ENCODE measurements at places on chromosomes 7 and 10. TPM values are rescaled to one million over a fixed set of nuclear protein-coding genes. Genes with fewer than 3 reads are reported as not detected.

DNA sequence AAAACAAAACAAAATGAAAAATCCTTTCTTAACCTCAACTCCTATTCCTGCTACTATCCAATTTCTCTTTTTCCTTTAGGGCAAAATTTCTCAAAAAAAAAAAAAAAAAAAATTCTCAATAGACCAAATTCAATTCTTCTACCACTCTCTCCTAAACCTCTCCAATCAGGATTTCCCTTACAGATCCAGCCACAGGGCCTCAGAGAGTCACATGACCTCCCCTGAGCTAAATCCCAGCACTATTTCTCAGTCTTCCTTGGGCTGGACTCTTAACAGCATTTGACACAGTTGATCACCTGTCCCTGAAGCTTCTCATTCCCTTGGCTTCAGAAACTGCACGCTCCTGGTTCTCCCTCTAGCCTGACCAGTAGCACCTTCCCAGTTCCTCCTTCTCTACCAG lies 4.9 kb downstream of the ZNF12 start:
- no peaks in the 10 kb centered on the region for H3K27me3 ChIP-seq
- peaks cover 23% of the 10 kb centered on the region for H3K36me3 ChIP-seq
- H3K4me3 ChIP-seq: no peak overlapping the region
- H3K27ac ChIP-seq: no peak overlapping the region
- peaks cover 5% of the 10 kb centered on the region for H3K4me1 ChIP-seq

GRCh38 chr10:8095959-8096358 lies 41.5 kb downstream of the GATA3 start:
- H3K4me1 ChIP-seq: no peaks in the 10 kb centered on the region
- no peak overlapping the region for H3K27ac ChIP-seq
- no peaks in the 10 kb centered on the region for H3K36me3 ChIP-seq

GRCh38 chr10:43199088-43199683 lies 60.9 kb downstream of the CSGALNACT2 start:
- H3K27me3 ChIP-seq: no peaks in the 10 kb centered on the region
- no peaks in the 10 kb centered on the region for H3K4me1 ChIP-seq
- no peak overlapping the region for H3K27ac ChIP-seq
- H3K4me3 ChIP-seq: no peak overlapping the region
- H3K36me3 ChIP-seq: no peaks in the 10 kb centered on the region

DNA sequence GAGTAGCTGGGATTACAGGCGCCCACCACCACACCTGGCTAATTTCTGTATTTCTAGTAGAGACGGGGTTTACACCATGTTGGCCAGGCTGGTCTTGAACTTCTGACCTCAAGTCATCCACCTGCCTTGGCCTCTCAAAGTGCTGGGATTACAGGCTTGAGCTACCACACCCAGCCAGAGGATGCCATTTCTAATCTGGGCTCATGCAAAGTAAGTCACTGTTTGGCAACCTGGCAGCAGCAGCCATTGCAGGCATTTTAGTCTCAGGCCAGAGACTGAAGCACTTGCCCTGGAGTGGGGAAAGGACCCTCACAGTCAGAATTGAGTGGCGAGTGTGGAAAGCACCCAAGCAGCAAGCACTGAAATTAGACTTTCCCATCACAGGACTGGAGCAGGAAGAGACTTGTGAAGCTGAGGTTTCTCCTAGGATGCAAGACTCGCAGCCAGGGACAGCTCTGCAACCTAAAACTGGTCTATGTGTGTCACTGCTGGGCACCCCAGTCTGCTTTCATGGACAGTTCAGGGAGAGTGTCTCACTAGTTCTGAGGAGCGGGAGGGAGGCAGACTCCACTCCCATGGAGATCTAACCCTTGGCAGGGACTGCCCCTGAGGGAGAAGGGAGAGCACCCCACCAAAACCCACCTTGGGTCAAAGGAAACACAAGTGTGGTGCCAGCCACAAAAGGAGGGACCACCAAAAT lies 27.6 kb downstream of the SNX13 start:
- H3K27ac ChIP-seq: no peak overlapping the region
- no peak overlapping the region for H3K4me3 ChIP-seq
- no peak for DNase-seq
- H3K27me3 ChIP-seq: no peaks in the 10 kb centered on the region
- no peaks in the 10 kb centered on the region for H3K36me3 ChIP-seq
- no peaks in the 10 kb centered on the region for H3K4me1 ChIP-seq

DNA sequence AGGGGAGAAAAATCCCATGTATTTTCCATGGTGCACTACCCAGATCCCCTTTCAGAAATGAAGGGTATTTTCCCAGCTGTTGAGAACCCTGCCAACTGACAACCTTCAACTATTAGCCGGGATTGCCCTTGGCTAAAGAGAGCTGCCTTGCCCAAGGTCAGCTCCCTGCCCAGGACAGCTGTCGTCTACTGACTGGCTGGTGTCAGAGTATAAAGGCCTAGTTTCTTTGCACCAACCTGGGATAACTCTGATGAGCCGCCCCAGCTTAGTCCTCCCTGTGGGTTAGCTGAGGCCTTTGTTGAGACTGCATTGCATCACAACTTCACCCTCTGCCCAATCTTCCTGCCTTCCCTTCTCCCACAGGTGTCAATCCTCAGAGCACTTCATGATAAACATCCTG lies 147.2 kb upstream of the RHEB start:
- no peaks in the 10 kb centered on the region for H3K36me3 ChIP-seq
- H3K27ac ChIP-seq: no peak overlapping the region
- no peak for DNase-seq
- H3K4me1 ChIP-seq: no peaks in the 10 kb centered on the region
- H3K4me3 ChIP-seq: no peak overlapping the region

GRCh38 chr10:114498413-114499111 lies 94.3 kb upstream of the AFAP1L2 start:
- no peak overlapping the region for H3K4me3 ChIP-seq
- H3K27me3 ChIP-seq: no peaks in the 10 kb centered on the region
- H3K27ac ChIP-seq: peak overlapping the region; percentile 86

- H3K4me1 ChIP-seq: no peaks in the 10 kb centered on the region
- H3K4me3 ChIP-seq: no peak overlapping the region
- no peaks in the 10 kb centered on the region for H3K36me3 ChIP-seq
- DNase-seq: no peak
Measured at GRCh38 chr10:131710142-131710861, 190.5 kb upstream of the PPP2R2D start.

DNA sequence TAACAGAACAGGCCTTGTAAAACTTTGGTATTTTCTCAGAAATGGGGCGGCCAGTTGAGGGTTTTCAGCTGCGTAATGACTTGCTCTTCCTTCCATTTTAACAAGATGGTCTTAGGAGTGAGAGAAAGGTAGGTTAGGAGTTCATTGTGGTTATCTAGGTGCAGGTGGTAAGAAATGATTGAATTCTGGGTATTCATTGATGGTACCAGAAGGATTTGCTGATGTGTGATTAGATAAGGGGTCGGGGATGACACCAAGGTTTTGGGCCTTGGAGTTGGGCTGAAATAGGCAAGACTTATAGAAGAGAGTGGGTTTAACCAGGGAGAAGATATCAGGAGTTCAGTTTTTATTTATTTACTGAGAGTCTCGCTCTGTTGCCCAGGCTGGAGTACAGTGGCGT lies 2.6 kb downstream of the MDH2 start:
- no peaks in the 10 kb centered on the region for H3K36me3 ChIP-seq
- H3K4me1 ChIP-seq: no peaks in the 10 kb centered on the region
- DNase-seq: no peak

DNA sequence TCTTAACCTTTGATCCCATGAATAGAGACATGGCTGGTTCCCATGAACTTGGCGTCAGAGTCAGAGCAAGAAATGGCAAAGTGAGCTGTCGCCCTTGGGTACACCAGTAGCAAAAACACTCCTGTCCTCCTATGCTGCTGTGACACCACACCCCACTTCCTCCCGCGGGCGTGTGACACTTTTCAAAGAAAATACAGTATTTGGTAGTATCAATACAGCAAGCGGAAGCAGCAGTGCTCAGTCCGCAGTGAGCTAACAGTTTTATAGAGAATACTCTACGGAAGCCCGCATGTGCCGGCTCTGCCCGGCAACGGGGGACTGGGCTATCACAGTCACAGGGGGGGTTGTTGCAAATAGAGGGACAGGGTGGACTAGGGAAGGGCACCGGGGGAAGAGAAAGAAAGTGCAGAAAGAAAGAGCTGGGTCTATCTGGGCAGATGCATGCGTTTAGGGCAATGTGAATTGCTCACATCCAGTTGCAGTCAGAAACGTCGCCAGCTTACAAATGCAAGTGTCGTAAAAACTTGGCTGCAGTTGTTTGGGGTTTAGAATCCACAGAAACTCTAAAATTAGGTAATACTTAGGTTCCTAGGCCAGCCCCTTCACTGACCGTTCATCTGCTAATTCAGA lies 49.8 kb downstream of the PRKCQ start:
- H3K27ac ChIP-seq: peak overlapping the region; percentile 17
- H3K27me3 ChIP-seq: no peaks in the 10 kb centered on the region
- H3K4me1 ChIP-seq: no peaks in the 10 kb centered on the region

ZNF503 gene
- 8.0 TPM for total RNA-seq

TWIST1 gene
- 0.77 TPM for total RNA-seq

DNA sequence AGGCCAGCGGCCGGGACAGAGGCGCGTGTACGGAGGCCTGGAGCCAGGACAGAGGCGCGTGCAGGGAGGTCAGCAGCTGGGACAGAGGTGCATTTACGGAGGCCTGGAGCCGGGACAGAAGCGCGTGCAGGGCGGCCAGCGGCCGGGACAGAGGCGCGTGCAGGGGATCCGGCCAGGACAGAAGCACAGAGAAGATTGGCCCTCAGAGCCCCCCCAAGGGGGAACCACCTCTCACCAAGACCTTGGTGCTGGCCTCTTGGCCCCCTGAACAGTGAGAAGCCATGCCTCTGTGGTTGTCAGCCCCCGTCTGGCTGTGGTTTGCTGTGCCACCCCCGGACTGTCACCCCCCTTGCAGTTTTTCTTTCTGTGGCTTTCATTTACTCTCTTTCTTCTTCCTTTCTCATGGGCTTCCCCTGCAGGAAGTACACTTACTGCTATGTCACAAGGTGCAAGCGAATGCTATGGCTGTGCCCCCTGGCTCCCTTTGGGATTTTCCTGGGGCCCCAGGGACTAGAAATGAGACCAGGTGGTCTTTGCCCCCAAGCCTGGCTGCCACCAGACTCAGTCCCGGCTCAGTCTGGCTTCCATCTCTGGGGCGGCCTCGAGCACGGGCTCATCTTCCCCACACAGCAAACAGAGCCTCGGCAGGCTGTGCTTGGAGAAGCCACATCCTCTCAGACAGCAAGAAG lies 41.1 kb downstream of the INSIG1 start:
- H3K4me3 ChIP-seq: no peak overlapping the region
- no peaks in the 10 kb centered on the region for H3K4me1 ChIP-seq
- no peaks in the 10 kb centered on the region for H3K27me3 ChIP-seq
- no peak for DNase-seq
- H3K27ac ChIP-seq: no peak overlapping the region

DNA sequence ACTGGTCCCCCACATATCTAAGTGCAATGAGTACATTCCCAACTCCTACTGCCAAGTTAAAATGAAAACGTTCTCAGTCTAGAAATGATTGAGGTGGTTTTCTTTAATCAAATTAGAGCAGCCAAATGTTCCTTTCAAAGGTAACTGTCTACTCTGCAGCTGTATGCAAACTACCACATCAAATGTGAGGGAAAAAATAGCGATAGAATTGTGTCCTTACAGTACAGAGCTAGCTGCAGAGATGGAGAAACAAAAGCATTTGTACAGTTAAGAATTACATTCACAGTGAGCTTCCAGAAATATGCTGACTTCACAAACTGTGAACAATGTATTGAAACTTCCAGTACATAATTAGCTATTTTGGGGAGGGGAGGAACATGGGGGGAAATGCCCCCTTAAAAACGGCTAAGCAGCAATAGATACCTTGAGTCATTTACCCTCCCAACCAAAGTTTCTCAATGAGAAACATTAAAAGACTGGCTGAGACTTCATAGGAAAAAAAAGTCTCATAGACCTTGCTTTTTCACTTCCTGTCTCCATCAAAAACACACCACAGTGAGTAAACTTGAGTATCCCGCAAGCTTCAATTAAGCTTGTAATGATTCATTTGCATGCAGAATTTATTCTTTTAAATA lies 22.9 kb downstream of the CDK6 start:
- no peaks in the 10 kb centered on the region for H3K27me3 ChIP-seq
- H3K27ac ChIP-seq: no peak overlapping the region
- no peak overlapping the region for H3K4me3 ChIP-seq
- H3K4me1 ChIP-seq: peaks cover 7% of the 10 kb centered on the region

TMEM270 gene
- not detected for total RNA-seq

GRCh38 chr10:70664702-70665195 lies 7.6 kb upstream of the ADAMTS14 start:
- no peak for DNase-seq
- H3K27ac ChIP-seq: peak overlapping the region; percentile 55
- H3K36me3 ChIP-seq: no peaks in the 10 kb centered on the region
- no peaks in the 10 kb centered on the region for H3K4me1 ChIP-seq
- no peak overlapping the region for H3K4me3 ChIP-seq

NUPR2 gene
- total RNA-seq: 2.5 TPM

DNA sequence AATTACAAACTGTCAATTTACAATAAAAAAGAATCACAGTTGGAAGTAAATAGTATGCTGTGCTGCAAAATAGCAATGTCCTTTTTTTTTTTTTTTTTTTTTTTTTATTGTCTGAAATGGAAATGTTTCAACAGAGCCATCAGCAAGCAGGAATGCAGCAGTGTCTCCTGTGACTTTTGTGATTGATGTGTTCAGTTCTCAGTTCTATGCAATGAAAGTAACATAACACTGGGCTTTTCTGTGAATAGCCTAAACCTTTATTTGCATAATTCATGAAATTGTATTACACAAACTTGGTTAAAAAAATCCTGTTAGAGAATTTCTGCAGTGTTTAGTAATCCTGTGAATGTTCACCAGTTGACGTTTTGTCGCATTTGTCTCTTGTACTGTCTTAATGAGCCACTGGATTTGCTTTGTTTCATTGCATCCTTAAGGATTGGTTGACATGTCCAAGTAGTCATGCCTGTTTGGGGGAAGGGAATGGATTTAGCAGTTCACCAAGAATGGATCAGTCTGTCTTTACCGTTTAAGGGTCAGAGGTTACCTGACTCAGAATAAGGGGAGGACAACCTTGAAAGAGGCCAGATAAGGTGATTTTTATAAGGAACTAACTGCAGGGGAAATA lies 192.7 kb downstream of the MLLT10 start:
- H3K36me3 ChIP-seq: no peaks in the 10 kb centered on the region
- peaks cover 11% of the 10 kb centered on the region for H3K4me1 ChIP-seq
- H3K27ac ChIP-seq: no peak overlapping the region
- H3K4me3 ChIP-seq: no peak overlapping the region
- no peaks in the 10 kb centered on the region for H3K27me3 ChIP-seq
- no peak for DNase-seq

GRCh38 chr10:94307046-94307615 lies 55.6 kb downstream of the NOC3L start:
- no peaks in the 10 kb centered on the region for H3K4me1 ChIP-seq
- H3K27ac ChIP-seq: no peak overlapping the region
- no peaks in the 10 kb centered on the region for H3K27me3 ChIP-seq
- DNase-seq: no peak
- H3K4me3 ChIP-seq: no peak overlapping the region
- H3K36me3 ChIP-seq: no peaks in the 10 kb centered on the region

HABP2 gene
- total RNA-seq: 0.79 TPM

GRCh38 chr7:140656548-140657515 lies 15.9 kb upstream of the ADCK2 start:
- peak overlapping the region; percentile 67 for H3K27ac ChIP-seq
- no peaks in the 10 kb centered on the region for H3K27me3 ChIP-seq
- H3K36me3 ChIP-seq: no peaks in the 10 kb centered on the region

GRCh38 chr10:6674291-6674690 lies 94.2 kb upstream of the PRKCQ start:
- H3K36me3 ChIP-seq: no peaks in the 10 kb centered on the region
- no peaks in the 10 kb centered on the region for H3K4me1 ChIP-seq
- no peak for DNase-seq
- H3K27me3 ChIP-seq: no peaks in the 10 kb centered on the region
- H3K27ac ChIP-seq: no peak overlapping the region

- no peaks in the 10 kb centered on the region for H3K36me3 ChIP-seq
- H3K27ac ChIP-seq: no peak overlapping the region
- no peaks in the 10 kb centered on the region for H3K27me3 ChIP-seq
- DNase-seq: no peak
Measured at GRCh38 chr7:79465551-79465950, 12.1 kb upstream of the MAGI2 start.

Data from colonic mucosa (tissue), 4 donors.